NCI-H1436 treated with DMSO at 0.1 percent for 48 hours (cell line): ENCODE measurements at places on chromosomes 16 and 17.

- DNase-seq = no peak
Observed at GRCh38 chr16:24975428-24975889, 39.7 kb downstream of the ARHGAP17 start.

GRCh38 chr16:57576429-57576870, 34.0 kb downstream of the ADGRG5 start:
- no peak for DNase-seq

DNA sequence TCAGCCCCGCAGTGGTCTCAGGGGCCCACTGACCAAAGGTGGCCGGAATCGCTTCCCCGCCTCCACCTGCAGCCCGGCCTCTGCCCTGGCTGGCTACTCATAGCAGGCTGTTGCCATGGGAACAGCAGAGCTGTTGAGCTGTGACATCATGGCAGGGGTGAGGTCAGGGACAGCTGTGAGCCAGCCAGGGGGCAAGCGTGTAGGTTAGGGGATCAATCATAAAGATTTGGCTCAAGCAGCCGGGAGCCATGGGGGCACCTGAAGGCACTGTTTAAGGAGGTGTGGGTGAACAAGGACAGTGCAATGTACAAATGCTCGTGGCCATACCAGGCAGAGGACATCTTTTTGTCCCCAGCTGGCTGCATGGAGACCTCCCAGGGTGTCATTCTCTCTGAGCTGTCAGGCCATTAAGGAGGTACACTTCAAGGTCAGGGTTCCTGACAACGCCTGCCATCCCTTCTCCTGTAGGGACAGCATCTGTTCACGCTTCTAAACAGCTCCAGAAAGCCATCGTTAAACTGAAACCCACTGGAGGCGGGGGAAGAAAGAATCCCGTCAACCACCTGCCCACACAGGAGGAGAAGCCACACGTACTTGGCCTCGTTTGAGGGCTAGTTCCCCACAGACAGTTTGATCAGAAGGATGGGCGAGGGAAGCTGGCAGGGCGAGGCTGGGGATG, at the start of gene CEP295NL:
Gene CEP295NL (minus strand): TSS at position 101 of the 679 bp plus-strand sequence. CDS start 1,373 bp downstream, outside the sequence.
- DNase-seq = no peak

GRCh38 chr17:41308251-41308917, 725 bp downstream of the KRTAP16-1 start:
- no peak for DNase-seq

DNA sequence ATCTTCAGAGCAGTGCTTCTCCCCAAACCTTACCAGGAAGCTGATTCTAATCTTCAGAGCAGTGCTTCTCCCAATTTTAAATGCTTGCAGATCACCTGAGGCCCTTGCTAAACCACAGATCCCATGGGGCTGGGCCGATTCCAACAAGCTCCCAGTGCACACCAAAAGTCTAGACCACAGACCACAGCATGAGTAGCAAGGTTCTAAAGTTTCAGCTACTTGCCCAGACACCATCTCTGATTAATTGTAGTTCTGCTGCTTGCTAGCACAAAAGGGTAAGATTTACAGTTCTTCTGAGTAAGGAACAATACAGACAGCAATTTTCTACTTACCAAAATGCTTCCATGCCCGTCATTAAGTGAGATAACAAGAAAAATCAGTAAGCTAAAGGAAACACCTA, 12.2 kb downstream of the CLEC3A start:
- no peak for DNase-seq

GRCh38 chr16:12148120-12148519, 171.6 kb downstream of the SNX29 start:
- no peak for DNase-seq

GRCh38 chr17:72187556-72187955, 66.7 kb downstream of the SOX9 start:
- no peak for DNase-seq

GRCh38 chr17:20852239-20852989, 190.4 kb downstream of the USP22 start:
- DNase-seq = peak; percentile 30

- no peak for DNase-seq
Observed at GRCh38 chr17:38533241-38533640, 72.5 kb downstream of the SRCIN1 start.

DNA sequence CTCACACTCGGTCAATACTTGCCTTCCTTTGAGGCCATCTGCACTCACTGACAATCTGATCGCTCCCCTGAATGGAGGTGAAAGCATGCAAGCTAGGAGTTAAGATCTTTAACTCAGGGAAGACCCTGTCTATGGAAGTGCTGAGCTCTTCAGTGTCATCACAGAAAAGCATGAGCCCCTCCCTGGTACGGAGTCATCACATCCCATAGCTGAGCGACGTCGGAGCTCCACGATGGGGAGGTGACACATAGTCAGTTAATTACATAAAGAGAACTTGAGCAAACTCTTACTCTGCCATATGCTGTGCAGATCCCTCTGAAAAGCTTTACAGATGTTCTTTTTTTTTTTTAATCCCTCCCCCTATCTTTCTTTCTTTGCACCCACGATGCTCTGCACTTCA, 463.2 kb downstream of the WWOX start:
- no peak for DNase-seq

DNA sequence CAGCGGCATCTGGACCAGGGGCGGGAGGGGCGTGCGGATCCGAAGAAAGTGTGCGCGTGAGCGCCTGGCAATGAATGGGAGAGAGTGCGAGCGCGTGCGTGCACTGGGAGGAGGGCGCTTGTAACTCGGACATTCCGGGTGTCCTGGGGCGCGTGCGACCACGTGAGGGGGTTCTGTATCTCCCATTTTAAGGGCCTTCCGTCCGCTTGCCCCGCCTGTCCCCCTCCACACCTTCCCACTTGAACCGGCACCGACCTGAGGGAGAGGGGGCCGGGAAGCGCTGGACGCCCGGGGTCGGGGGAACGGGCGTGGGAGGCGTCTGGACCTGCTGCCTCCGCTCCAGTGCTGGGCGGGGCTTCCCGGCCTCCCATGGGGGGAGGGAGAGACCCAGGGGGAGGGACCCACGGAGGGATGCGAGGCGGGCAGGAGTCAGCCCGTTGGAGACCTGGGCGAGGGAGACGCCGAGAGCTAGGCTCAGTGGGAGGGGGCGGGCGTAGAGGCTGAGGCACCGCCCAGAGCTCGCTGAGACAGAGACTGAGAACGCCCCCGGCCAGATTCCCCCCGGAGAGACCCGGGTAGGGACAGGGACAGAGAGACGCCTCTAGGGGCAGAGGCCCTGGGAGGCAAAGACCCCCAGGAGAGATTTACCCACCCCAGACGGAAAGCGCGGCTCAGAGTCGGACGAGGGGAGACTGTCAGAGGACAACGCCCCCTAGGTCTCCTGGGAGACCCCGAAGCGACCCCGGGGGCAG, at the start of gene KREMEN2:
Gene KREMEN2 (plus strand): TSS at position 553 of the 752 bp plus-strand sequence. CDS start 246 bp downstream, outside the sequence.
- no peak for DNase-seq

GRCh38 chr16:53309457-53309856, 124.8 kb upstream of the RBL2 start:
- DNase-seq = no peak

- no peak for DNase-seq
Observed at GRCh38 chr16:88071908-88072307, 120.7 kb downstream of the BANP start.
